ENCODE measurements at places on chromosomes 4 and X.
A peak's percentile ranks its signal among the peaks of the same experiment; 100 is the strongest.

DNA sequence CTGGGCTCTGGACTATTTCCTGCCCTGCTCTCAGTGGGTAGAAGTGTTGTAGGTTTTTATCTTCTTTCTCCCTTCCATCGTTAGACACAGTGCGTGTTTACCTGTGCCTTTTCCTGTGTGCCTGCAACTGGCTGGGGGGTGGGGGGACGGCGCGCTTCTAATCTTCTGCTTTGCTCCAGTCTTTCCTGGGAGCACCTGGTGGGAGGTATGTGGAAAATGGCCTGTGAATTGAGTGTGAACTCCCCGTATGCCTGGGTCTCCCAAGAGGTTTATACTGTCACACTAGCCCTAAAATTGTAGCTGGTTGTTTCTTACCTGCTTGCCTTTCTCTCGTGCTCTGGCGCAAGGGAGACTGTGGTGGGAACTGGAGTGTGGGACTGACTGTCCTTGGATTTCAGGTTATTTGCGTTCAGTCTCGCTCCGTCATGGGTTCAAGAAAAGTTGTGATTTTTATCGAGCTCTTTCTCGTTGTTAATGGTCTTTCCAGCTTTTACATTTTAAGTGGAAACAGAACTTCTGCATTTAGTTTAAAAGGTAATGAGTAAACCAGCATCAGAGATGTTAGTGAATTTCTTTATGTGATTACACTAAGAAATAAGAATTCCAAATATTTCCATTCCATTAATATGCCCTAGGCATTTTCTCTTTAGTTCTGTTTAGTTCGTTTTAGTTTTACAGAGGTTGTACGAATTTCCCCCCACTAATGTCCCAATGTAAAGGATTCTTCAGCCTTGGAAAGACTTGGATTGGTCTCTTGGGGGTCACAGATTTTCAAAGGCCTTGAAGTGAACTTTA lies 15.3 kb downstream of the MRPL1 start:
- DNase-seq: no peak

DNA sequence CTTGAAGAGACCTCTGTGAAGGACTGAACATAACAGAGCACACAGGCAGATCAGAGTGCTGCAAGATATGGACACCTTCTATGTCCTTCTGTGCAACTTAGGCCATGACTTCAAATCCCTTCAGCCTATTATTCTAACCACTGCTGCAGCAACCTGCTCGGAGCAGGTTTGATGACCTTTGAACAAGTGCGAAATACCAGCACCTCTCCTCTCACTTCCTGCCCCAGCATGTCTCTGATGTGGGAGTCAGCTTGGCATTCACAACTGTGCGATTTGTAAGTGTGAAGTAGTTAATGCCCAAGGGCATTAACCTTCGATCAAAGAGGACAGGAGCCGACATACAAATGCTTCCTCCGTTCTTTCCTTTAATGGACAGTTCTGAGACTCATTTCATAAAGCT lies 1.6 kb upstream of the EXOC1 start:
- no peak for DNase-seq

- no peak for DNase-seq
Measured at GRCh38 chr4:117845270-117845669, 189.0 kb upstream of the NDST3 start.

DNA sequence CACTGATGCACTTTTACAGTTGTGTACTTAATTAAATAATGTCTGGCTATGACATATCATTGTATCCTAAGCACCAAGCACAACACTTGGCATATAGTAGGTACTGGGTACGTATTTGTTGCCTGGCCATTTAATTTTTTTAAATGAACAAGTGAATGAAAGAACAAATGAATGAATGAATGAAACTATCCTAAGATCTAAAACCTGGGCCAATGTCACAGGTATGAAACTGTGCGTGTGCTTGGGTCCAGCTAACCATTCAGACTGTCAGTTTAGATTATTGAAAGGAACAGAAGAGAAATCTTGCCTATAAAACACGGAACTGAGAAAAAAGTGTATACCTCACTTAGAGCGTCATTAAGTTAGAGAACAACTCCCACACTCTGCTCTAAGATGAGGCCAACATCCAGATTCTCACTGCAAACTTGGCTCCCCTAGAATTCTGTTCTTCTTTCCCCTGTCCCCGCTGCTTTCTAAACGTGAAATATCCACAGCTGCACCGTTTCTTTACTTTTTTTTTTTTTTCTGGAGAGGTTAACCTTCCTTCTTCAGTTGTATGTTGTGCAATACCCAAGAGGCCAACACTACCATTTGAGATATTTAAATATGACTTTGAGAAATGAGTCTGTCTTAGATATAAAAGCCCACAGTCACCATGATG lies 17.3 kb upstream of the SEL1L3 start:
- no peak for DNase-seq

DNA sequence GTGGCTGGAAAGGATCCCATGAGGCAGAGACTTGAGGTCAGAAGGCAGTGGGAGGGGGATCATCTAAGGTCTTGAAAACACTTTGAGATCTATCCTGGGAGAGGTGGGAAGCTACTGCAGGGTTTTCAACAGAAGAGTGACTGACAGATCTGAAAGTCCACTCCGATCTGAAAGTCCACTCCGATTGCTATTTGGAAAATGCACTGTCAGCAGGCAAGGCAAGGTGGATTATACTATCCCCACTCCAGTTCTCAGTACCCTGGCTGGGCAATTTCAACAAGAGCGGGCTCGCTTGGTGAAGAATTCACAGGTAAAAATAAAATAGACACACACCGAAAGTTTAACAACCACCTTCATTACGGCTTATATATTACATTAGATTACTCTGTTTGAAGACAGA lies 42.3 kb upstream of the C1QTNF7 start:
- DNase-seq: no peak

GRCh38 chr4:139655116-139655515 lies 10.5 kb upstream of the MGST2 start:
- peak; percentile 22 for DNase-seq

DNA sequence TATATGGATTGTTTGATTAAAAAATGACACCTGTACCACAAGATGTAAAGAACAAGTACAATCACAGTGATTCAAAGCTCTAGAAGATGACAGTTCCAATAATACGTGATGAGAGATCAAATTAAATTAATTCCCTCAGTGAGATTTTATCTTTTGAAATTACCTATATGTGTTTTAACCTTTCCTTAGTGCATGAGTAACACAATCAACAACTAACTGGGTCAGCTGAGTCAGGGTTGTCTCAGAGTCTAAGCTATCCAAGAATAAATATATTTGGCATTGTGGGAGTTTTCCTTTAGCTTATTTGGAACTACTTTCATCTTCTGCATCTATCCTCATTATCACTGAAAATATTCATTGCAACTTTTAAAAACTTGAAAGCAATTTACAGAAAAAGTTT lies 162.8 kb downstream of the WDFY3 start:
- no peak for DNase-seq

DNA sequence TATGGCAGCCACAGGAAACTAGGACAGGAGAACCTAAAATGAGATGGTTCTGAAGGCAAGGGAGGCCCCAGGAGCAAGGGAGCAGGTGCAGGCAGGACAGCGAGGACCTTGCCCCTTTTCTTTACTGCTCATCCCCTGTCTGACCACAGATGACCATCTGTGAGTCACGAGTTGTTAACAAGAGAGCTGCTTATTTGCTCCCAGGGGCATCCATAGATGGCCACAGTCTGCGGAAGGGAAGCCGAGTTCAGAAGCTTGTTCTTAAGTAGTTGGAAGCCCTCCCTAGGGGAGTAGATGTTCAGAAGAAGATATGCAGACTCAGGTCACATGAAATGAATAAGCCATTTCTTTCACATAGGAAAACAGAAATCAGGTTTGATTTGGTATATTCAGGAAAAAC lies 69.4 kb downstream of the EVC2 start:
- DNase-seq: no peak

GRCh38 chr4:24845902-24846301 lies 50.5 kb downstream of the SOD3 start:
- DNase-seq: no peak

GRCh38 chr4:158599765-158600498 lies 71.8 kb downstream of the C4orf46 start:
- DNase-seq: no peak

GRCh38 chr4:85200106-85200505 lies 233.6 kb upstream of the WDFY3 start:
- DNase-seq: no peak

DNA sequence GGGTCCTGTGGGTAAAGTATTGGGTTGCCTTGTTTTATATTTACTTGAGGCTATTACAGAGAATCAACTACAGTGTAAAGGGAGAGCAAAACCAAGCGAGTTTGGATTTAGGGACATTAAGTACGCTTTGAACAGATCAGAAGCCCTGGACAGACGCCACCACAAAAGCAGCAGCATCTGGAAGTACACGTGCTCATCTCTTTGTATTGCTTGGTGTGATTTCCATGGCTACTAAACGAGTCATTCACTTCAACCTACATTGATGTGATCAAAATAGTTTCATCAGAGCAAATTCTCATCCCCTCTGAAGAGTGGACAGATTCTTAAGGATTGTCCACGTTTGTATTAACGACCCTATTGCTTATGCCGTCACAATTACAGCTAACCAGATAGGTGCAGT lies 85.1 kb downstream of the SORBS2 start:
- peak; percentile 68 for DNase-seq

DNA sequence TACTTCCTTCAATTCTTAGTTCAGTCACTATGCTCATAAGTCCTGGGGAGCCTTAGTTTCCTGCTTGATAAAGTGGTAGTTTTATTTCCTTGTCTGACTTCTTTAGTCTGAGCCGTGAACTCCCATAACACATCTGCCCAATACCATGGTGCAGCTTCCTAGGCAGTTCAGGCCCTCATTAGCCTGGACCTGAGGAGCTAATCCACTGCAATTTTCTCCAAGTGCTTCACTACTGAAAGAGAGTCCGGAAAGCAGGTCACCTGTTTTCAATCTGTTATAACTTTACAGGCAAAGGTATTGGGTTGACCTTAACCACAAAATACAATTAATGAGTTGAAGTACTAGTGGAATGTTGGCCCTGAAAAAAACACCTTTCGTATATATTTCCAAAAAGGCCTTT lies 245.4 kb upstream of the BOD1L1 start:
- DNase-seq: no peak

- DNase-seq: no peak
Measured at GRCh38 chrX:2629316-2630007, 61.6 kb upstream of the CD99 start.

- DNase-seq: no peak
Measured at GRCh38 chrX:8345473-8345872, 119.2 kb upstream of the VCX3B start.

DNA sequence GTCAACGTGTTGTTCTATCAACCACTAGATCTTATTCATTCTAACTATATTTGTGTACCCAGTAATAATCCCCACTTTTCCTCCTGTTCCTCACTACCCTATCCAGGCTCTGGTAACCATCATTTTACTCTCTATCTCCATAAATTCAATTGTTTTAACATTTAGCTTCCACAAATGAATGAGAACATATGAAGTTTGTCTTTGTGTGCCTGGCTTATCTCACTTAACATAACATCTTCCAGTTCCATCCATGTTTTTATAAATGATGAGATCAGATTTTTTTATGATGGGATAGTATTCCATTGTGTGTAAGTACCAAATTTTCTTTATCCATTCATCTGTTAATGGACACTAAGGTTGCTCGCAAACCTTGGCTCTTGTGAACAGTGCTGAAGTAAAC lies 59.9 kb upstream of the IBSP start:
- DNase-seq: no peak

GRCh38 chrX:1163231-1163630 lies 49.2 kb downstream of the CRLF2 start:
- DNase-seq: no peak

DNA sequence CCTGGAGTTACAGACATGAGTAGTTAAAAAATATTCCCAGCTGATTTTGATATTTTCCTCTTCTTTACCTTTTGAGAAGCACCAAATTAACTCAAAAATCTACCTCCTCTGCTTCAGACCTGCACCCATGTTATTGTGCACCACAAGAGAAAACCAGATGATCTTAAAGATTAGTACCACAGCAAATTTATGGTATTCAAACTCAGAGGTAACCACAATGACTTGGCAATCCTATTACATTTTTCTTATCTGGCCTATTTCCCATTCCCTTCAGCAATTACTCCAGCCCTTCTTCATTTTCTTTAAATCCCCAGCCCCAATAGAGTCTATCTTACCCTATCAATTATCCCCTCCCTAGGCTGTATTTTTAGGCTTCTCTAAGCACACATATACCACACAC lies 535.1 kb downstream of the FAT4 start:
- DNase-seq: no peak

DNA sequence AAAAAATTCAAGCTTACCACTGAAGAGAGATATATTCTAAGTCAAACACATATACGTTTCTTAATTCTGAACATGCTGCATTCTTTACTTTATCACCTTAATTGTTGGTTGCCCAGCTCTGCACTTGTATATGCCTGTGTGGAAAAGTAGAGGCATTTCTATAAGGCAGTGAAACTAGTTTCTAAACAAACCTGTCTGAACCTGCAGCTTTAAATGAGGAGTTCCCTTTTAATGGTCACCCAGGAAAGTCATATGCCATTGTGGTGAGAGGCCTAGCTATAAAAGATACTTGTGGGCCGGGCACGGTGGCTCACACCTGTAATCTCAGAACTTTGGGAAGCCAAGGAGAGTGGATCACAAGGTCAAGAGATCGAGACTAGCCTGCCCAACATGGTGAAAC lies 147.4 kb upstream of the RXFP1 start:
- no peak for DNase-seq

DNA sequence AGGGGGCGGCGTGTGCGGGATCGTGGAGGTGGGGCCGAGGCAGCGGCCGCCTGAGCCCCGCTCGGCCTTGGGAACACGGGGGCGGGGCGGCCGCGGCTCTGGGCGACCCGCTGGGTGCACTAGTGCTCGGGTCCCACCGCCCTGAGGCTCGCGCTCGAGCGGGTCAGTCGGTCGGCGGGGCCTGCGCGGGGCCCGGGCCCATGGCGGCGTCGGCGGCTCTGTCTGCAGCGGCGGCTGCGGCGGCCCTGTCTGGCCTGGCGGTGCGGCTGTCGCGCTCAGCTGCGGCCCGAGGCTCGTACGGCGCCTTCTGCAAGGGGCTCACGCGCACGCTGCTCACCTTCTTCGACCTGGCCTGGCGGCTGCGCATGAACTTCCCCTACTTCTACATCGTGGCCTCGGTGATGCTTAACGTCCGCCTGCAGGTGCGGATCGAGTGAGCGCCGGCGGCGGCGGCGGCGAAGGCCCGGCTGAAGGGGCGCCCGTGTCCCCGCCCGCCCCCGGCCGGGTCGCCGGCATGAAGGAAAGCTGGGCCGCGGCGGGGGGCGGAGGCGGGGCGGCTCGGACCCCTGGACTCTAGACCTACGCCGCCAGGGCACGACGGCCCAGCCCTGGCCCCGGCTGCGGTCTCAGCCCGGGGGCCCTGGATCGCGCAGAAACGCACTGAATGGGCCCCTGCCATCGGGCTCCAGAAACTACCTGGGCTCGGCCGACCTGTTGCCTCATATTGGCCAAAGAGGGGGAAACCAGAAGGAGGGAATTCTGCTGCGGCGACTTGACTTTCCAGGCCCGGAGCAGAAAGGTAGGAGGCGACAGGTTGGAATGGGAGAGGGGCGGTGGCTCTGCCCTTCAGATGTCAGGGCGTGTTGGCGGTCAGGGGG lies at the start of gene SMIM10L2A:
TSS of gene SMIM10L2A (plus strand) at position 13 of the 878 bp plus-strand sequence. CDS start at position 201, 188 bp downstream.
- DNase-seq: no peak

All from NCI-H1092 treated with DMSO at 0.1 percent for 48 hours (cell line).